ENCODE measurements at places on chromosomes 7 and 10.

DNA sequence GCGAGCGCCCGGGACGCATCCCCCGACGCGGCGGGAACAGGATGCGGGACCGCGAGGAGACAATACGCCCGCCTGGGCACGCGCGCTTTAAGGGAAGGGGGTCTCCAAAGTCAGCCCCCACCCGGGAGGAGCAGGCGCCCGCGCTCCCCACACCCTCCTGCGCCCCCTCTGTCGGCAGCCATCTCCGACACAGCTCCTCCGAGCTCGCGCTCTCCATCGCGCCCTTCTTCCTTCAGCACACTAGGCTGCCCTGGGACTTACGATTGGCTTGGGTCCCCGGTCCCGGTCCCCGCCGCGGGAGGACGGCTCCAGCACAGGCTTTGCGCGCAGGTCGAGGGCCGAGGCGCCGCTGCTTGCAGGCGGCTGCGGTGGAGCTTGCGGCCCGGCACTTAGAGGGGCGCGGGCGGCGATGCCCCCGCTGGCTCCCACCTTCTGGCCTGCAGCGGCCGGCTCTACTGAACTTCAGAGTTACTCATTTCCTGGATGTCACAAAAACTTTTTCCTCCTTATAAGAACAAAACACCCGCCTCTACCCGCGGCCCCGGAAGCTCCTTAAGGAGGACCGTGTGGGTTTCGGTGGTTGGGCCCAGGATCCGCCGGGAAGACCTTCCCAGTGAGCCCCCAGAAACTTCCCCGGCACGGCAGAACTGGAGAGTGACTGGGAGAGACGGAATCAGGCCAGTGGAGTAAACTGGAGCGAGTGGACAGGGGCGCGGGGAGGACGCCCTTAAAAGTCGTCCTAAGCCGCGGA lies at the start of gene ITPRIP:
Gene ITPRIP (minus strand): TSS at position 481 of the 751 bp plus-strand sequence. CDS start 22,414 bp downstream, outside the sequence.
- no peak for DNase-seq

DNA sequence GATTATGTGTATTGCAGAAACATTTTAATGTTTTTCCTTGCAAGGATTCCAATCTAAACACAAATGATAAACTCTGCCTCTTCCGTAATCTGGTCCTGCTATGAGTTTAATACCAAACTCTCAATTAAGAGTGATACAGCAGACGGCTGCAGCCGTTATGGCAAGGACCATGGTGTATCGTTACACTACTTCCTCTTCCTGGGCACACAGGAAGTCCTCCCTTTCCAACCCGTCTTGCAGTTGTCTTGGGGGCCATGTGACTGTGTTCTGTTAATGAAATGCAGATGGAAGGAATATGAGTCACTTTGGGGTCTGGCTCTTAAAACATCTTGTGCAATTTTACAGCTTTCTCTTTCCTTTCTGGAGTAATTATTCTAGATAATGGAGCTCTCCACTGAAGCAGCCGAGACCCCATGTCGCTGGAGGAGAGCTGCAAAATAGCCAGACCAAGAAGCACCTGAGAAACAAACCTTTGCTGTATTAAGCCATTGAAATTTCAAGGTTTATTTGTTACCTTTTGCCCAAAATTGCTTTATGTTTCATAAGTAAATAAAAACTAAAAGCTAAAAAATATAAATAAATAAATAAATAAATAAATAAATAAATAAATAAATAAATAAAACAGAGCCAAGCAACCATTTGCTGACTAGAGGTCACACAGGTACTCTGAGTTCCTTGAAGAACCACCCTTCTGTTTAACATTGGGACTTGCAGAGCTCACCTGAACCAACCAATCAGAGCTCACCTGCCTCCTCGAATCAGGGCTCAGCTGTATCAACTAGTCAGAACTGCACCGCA lies 74.7 kb downstream of the FRMPD2 start:
- DNase-seq: no peak

DNA sequence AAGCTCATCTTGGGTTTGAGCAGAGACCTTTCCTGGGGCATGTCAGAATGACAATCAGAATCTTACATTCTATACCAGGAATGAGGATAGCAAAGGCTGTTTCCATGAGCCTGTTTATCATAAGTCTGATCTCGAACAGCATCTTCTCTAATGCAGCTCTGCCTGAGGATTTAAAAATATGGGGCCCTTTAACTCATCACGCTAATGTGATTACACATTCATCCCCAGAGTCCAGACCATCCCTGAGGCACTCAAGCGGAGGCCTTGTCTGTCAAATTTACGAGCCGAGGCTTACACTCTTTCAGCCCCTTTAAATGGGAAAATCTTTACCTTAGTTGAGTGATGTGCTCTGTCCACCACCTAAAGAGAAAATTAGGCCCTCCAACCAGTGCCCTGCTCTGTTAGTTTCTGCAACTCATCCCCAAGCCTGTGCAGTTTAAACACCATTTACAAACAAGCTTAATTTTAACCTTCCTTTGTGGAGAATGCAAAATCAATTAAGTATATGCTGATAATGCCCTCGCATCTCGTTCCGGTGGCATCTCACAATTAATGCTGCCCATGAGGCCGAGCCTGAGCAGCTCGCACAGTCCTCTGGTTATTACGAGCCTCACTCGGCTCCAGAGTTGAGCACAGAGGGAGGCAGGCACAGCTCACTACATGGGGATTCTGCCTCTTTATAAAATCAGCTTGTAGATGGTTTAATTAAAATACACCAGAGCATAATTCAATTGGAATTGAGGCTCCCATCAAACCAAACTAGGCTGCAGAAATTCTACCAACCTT lies 16.0 kb downstream of the CHST15 start:
- DNase-seq: no peak

DNA sequence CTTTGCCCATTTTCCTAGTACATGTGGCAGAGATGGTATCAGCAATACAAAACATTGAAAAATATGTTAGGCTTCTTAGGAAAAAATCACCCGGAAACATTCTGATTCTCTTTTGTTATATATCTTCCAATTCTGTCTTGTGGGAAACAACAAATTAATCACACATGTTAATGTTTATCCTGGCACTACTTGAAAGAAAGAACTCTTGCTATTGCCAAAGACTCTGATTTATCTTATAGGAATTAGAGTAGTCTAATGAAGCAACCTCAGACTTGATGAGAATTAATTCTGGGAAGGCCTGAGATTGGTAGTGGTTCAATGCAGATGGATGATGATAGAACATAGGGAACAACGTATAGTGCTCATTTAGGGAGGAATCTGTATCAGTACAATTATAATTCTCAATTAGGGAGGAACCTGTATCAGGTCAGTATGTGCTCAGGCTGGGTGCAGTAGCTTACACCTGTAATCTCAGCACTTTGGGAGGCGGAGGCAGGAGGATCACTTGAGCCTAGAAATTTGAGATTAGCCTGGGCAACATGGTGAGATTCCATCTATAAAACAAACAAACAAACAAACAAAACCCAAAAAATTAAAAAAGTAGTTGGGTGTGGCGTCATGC lies 50.7 kb downstream of the TAS2R16 start:
- DNase-seq: no peak

GRCh38 chr10:2079603-2080078 lies 342.3 kb upstream of the ADARB2 start:
- DNase-seq: no peak

DNA sequence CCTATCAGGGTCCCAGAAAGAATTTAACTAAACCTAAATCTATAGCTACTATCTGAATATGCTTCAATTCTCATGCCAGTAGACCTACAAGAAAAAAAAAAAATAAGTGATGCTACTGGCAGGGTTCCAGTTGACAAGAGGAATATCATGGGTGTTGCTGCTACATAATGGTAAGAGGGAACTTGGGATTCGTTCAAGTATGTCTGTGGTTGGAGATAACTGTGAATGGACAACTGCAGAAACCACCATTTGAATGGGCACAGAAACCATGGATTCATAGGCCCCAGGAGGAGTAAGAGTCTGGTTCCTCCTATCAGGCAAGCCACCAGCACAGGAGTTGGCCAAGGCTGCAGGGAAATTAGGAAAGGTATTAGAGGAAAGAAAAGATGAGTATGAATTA lies 287.6 kb upstream of the HGF start:
- no peak for DNase-seq

GRCh38 chr7:70751895-70752294 lies 380.0 kb upstream of the GALNT17 start:
- DNase-seq: no peak

GRCh38 chr10:8435186-8436055 lies 380.9 kb downstream of the GATA3 start:
- no peak for DNase-seq

DNA sequence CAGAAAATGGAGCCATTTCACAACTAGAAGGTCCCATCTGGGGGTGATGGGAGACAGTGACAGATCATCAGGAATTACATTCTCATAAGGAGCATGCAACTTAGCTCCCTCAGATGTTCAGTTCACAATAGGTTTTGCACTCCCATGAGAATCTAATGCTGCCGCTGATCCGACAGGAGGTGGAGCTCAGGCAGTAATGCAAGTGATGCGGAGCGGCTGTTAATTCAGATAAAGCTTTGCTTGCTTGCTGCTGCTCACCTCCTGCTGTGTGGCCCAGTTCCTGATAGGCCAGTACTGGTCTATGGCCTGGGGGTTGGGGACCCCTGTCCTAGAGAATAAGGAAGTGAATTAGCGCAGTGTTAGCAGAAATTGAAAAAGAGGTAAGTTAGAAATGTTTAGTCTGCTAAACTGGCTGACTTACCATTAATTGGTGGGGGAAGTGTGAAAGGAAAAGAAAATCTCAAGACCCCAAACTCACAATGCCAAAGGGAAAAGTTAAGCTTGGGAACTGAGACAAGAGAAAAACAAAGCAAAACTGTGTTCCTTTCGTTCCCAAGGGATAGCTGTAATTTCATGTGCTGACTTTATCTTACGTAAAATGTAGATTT lies 76.4 kb downstream of the LYZL2 start:
- no peak for DNase-seq

Data from suprapubic skin (tissue), 4 donors.